ENCODE measurements at places on chromosomes 5 and 9. TPM values are rescaled to one million over a fixed set of nuclear protein-coding genes. Genes with fewer than 3 reads are reported as not detected.

- peak within 1 kb of the TSS; percentile 95 for H3K27ac ChIP-seq
- H3K4me3 ChIP-seq, result peak within 1 kb of the TSS; percentile 94
- H3K27me3 ChIP-seq, result no peaks in the 10 kb centered on the region
Observed at GRCh38 chr9:6757456-6758247, at the start of gene KDM4C. Gene KDM4C, plus strand, starts transcription at chr9:6757973. Its CDS starts 35,016 bp downstream, at chr9:6792989.

GRCh38 chr5:532521-533242 lies 8.4 kb upstream of the SLC9A3 start:
- H3K4me1 ChIP-seq, result peaks cover 5% of the 10 kb centered on the region
- peak; percentile 53 for DNase-seq
- no peak overlapping the region for H3K27ac ChIP-seq
- H3K36me3 ChIP-seq, result no peaks in the 10 kb centered on the region

GRCh38 chr9:131407717-131408195 lies 13.9 kb downstream of the PRRC2B start:
- peak overlapping the region; percentile 63 for H3K27ac ChIP-seq
- H3K4me1 ChIP-seq, result peaks cover 86% of the 10 kb centered on the region
- DNase-seq, result peak; percentile 72

DNA sequence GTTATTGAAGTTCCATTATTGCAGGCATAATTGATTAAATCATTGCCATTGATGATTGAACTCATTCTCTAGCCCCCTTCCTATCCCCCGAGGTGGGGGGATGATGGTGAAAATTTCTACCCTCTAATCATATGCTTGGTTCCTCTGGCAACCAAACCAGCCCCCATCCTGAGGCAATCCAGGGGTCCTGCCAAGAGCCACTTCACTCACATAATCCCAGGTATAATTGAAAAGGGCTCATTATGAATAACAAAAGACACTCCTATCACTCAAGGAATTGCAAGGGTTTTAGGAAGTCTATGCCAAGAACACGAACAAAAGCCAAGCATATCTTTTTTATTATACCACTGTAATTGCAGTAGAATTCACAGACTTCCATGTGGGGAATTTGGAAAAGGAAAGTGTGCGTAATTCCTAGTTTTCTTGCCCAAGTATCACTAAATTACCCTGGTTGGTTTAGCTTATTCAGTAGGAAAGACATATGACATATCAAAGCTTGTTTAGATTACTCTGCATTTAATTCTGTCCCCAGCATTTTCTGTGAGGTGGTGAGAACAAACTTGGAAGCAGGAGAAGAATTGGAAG lies 130.7 kb upstream of the TAF11L2 start:
- H3K4me3 ChIP-seq, result no peak overlapping the region
- H3K4me1 ChIP-seq, result no peaks in the 10 kb centered on the region
- H3K27me3 ChIP-seq, result no peaks in the 10 kb centered on the region
- H3K36me3 ChIP-seq, result no peaks in the 10 kb centered on the region
- H3K27ac ChIP-seq, result no peak overlapping the region

DNA sequence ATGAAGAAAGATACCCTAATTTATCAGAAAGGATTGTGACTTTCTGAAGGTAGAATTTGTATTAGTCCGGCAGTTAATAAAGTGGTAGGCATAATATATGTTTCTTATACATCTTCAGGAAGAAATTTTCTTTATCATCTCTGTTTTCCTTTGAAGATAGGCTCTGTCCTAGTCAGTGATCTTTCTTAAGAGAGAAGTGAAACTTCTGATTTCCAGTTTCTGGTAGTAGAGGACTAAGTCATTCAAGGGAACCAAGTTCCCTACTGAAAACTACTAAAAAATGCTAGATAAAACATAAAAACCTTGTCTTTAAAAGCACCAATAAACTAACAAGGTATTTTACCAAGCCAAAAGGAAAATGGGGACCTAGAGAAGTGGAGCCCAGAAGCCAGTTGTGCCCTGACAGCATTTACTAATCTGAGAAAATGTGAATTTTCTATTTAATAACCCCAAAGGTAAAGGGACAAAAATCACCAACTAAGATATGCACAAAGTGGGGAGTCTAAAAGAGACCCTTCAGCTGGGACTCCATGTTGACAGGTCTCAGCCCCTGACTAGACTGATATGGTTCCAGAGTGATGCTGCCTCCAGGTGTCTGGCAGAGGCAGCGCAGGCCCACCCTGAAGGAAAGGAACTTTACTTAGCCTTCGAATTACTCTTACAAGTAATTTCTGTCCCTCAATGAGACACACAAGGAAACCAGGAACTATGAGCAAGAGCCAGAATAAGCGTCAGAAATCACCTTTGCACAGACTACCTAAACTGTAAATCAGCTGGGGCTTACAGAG lies 72.7 kb downstream of the FAM78A start:
- no peaks in the 10 kb centered on the region for H3K4me1 ChIP-seq
- no peak overlapping the region for H3K27ac ChIP-seq
- no peak for DNase-seq
- no peak overlapping the region for H3K4me3 ChIP-seq

- H3K4me3 ChIP-seq, result no peak overlapping the region
- H3K36me3 ChIP-seq, result peaks cover 80% of the 10 kb centered on the region
- H3K27ac ChIP-seq, result no peak overlapping the region
- H3K4me1 ChIP-seq, result no peaks in the 10 kb centered on the region
- peak; percentile 52 for DNase-seq
Observed at GRCh38 chr9:124347968-124348358, 67.3 kb downstream of the PSMB7 start.

DNA sequence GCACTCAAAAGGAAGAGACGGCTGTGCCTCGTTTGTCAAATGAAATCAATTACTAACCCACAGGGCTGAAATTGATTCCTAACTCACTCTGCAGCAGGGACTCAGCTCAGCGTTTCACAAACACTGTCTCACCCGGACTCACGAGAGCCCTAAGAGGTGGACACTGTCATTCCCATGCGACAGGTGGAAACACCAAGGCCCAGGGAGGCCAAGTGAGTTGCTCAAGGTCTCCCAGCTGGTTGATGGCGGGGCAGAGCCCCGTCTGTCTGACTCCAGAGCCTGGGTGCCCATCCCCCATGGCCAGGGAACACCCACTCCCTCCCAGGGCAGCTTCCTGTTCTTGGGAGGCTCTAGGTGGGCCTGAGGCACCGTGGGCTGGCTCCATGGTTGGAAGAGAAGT lies 1.3 kb upstream of the PLPP7 start:
- no peak for DNase-seq
- no peaks in the 10 kb centered on the region for H3K36me3 ChIP-seq
- no peak overlapping the region for H3K4me3 ChIP-seq
- peaks cover under 1% of the 10 kb centered on the region for H3K27me3 ChIP-seq
- H3K4me1 ChIP-seq, result no peaks in the 10 kb centered on the region
- H3K27ac ChIP-seq, result no peak overlapping the region

DNA sequence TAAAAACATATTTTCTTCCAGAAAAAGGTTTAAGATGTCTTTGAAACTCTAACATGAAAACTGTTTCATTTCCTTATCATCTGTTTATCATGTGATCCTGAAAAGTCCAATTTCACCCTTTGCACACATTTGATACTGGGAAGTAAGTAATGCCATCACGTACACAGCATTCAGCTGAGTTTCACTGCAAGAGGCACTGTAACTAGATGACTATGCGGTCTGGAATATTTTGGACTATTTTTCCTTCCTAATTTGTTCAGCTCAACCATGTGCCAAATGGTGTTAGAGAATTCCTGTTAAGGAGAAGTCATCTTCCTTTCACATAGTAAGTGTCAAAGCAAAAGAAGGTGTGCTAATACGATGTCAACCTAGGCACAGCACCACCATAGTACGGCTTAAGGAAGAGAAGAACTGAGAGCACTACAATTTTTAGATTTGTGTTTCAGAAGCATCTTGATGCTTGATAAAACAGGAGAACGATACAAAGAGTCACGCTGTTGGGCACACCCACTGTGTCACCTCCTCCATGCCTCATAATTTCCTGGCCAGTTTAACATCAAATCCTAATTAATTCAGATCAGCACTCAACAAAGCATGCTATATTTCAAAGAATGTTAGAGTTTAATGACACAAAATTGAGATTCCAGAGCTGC lies 77.5 kb downstream of the GNAQ start:
- no peak for DNase-seq
- H3K27ac ChIP-seq, result peak overlapping the region; percentile 24
- H3K27me3 ChIP-seq, result no peaks in the 10 kb centered on the region
- H3K4me1 ChIP-seq, result peaks cover 54% of the 10 kb centered on the region

DNA sequence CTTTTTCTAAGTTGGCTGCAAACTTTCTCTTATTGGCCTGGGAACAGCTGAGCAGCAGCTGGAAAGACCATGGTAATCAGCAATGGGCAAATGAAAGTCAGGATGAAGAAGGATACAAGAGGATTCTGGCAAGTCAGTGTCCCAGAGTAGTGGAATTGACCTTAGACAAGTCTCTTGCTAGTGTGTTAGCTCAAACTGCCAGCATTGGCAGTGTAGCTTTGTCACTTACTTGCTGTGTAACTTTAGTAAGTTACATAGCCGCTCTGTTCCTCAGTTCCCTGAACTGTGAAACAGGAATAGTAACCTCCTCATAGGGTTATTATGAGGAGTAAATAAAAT lies 3.6 kb downstream of the ALDH1A1 start:
- no peak for DNase-seq
- peak overlapping the region; percentile 2 for H3K27ac ChIP-seq
- H3K36me3 ChIP-seq, result no peaks in the 10 kb centered on the region
- peaks cover 34% of the 10 kb centered on the region for H3K4me1 ChIP-seq
- H3K4me3 ChIP-seq, result peak overlapping the region; percentile 49

DNA sequence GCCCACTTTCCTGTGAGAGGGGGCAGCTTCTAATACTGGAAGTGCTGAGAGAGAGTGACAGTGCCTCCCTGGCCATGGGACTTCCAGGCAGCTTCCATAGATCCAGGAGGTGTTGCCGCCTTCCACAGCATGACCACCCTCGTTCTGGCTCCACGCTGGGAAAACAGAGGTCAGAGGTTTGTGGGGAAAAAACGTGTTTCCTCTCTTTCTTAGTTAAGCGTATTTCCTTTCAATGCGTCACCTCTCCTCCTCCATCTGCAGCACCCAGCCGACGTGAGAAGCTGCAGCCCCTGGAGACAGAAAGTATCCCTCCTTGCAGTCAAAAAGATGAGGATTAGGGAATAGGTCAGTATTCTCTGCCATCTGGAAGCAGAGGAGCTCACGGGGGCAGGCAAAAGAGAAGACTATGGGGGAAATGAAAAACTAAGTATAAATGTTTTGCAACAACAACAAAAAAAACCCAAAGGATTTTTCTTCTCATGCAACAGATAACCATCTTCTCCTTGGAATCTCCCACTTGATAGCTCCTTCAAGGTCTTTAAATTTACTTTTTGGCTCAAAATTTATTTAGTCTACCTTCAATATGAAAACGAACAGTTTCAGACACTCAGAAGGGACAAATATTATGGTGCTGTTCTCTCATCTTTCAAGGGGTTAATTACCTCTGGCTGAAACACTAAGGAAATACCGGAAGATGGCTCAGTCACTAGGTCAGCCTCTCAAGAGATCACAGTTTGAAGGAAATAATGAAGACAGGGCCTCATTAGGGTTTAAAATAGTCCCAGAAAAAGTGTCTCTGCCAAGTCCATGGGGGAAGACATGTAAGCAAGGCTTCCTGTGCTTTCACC lies 38.0 kb downstream of the MTMR12 start:
- no peaks in the 10 kb centered on the region for H3K27me3 ChIP-seq
- peaks cover 31% of the 10 kb centered on the region for H3K4me1 ChIP-seq
- peak overlapping the region; percentile 51 for H3K27ac ChIP-seq
- peaks cover 48% of the 10 kb centered on the region for H3K36me3 ChIP-seq
- H3K4me3 ChIP-seq, result no peak overlapping the region
- no peak for DNase-seq

GRCh38 chr5:103436656-103437055 lies 125.9 kb downstream of the NUDT12 start:
- H3K4me1 ChIP-seq, result no peaks in the 10 kb centered on the region
- no peaks in the 10 kb centered on the region for H3K36me3 ChIP-seq
- H3K27ac ChIP-seq, result no peak overlapping the region
- DNase-seq, result no peak
- H3K27me3 ChIP-seq, result no peaks in the 10 kb centered on the region

DNA sequence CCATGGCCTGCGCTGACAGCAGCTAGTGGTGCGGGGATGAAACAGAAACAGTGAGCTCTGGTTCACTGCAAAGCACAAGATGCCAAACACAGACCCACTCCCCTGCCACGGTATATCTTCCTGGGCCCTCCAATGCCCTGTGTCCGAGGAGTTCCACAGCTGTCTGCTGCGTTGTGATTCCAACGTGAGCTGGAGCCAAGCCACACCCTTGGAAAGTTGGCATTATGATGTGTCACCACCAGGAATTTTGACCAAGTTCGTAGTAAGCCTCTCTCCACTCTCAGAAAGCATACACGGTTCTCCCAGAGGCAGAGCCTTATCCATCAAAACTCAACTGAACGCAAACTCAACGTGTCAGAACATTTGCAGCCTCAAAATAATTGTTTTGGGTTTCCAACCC lies 55.6 kb downstream of the MACROH2A1 start:
- no peak for DNase-seq
- no peak overlapping the region for H3K4me3 ChIP-seq
- H3K27ac ChIP-seq, result no peak overlapping the region

DNA sequence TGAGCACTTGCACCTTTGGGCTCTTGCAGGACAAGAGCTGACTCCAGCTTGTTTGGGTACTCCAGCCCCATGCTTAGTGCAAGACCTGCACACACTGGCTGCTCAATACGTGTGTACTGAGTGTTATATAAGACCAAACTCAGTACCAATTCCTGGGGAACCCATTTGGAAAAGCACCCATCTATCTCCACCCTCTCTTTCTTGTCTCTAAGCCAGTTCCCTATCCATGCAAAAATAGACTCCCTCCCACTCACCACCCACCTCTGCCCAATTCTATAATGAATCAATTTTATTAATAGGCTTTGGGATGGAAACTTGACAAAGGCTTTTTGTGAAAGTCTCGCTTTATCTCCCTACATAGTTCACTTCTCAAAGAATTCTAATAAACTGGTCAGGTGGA lies 60.9 kb upstream of the CPLX2 start:
- no peak for DNase-seq
- no peak overlapping the region for H3K27ac ChIP-seq
- H3K4me1 ChIP-seq, result no peaks in the 10 kb centered on the region
- H3K4me3 ChIP-seq, result no peak overlapping the region
- no peaks in the 10 kb centered on the region for H3K36me3 ChIP-seq
- no peaks in the 10 kb centered on the region for H3K27me3 ChIP-seq

DNA sequence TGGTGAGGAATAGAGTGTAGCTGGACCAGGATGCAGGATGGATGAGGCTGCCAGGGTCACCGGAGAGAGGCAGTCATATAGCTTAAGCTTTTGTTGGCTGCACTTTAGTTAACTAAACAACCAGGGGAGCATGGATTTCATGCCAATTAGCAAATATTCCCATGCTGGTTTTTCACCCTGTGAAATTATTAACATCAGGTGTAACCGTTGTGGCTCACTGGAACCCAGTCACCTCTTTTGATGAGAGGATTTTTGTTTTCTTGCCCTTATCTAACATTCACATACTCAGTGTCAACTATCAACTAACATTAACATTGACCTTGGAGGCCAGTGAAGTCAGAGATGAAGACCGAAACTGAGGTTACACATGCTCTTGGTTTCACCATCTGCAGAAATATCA lies 97.2 kb upstream of the BASP1 start:
- no peak overlapping the region for H3K27ac ChIP-seq
- peaks cover 5% of the 10 kb centered on the region for H3K4me1 ChIP-seq
- no peak for DNase-seq
- no peaks in the 10 kb centered on the region for H3K27me3 ChIP-seq
- no peak overlapping the region for H3K4me3 ChIP-seq

Gene CDO1
- total RNA-seq, result 20.1 TPM

Gene HAVCR1
- not detected for total RNA-seq

Gene SETD9
- 10.1 TPM for total RNA-seq

Gene ZNF474
- total RNA-seq, result not detected

Gene IFNK
- total RNA-seq, result not detected

Gene HTR4
- 0.43 TPM for total RNA-seq

Gene OR1Q1
- not detected for total RNA-seq

Gene GABRA6
- not detected for total RNA-seq

Gene TMC1
- not detected for total RNA-seq

Gene FYB1
- 45.0 TPM for total RNA-seq

Gene WDR41
- total RNA-seq, result 35.7 TPM

Gene PRLR
- 1.6 TPM for total RNA-seq

Gene MOB3B
- 17.8 TPM for total RNA-seq

Measured in upper lobe of right lung (tissue), 1 donor.